ENCODE measurements at places on chromosomes 4 and X.

- no peak for DNase-seq
These were observed 76.7 kb downstream of the ABLIM2 start for GRCh38 chr4:8081621-8082516.

DNA sequence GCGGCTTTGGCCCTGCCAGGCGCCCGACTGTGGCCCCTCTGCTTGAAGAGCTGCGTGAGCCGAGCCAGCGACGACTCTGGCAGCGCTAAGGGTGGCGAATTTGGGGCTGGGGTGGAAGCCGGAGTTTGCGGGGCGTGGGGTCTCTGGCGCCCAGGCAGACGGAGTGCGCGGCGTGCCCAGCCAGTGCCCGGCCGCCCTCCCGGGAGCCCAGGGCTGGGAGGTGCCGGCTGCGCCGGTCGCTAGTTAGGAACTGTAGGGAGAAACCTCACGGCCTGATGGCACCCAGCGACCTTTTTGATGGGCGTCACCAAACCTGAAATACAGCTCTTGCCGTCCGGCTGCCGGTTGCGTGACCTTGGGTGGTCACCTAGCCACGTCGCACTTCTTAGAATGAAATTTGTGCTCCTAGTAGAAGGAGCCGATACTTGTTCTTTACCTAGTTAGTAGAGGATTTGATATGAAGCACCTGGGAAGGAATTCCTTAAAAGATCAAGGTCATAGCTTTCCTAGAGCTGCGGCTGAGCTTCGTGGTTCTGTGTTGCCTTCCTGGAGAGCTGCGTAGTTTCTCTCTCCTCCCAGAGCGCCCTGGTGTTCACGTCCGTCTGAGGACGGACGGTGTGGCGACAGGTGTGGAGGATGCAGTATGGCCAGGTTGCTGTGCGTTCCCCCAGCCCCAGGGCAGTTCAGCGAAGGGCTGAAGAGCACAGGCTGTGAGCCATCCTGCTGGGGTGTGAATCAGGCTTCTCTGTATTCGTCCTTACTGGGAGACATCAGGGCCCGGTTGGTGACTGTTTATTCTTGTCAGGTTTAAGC lies 680 bp downstream of the MAEA start:
- DNase-seq, result no peak

DNA sequence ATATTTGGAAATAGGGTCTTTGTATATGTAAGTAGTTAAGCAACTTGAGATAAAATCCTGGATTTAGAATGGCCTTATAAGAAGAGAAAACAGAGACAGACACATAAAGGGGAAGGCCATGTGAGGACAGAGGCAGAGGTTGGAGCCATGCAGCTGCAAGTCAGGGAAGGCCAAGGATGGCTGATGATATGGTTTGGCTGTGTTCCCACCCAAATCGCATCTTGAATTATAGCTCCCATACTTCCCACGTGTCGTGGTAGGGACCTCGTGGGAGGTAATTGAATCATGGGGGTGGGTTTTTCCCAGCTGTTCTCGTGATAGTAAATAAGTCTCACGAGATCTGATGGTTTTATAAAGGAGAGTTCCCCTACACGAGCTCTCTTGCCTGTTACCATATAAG lies 76.3 kb downstream of the STK32B start:
- no peak for DNase-seq

DNA sequence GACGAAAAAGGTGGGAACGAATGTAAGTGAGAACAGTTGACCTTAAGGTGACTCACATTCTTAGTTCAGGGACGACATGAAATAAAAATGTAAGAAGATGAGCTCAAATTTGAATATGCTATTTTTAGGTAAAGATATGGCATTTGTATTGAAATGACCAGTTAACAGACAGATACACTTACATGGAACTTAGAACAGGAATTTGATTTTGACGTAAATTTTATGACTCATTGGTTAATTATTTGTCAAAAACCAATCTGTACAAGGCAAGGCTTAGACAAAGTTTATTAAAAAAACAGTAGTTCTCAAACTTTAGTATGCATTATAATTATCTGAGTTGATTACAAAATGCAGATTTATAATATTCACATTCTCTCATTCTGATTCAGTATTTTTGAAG lies 469.4 kb downstream of the CFAP47 start:
- DNase-seq, result no peak

DNA sequence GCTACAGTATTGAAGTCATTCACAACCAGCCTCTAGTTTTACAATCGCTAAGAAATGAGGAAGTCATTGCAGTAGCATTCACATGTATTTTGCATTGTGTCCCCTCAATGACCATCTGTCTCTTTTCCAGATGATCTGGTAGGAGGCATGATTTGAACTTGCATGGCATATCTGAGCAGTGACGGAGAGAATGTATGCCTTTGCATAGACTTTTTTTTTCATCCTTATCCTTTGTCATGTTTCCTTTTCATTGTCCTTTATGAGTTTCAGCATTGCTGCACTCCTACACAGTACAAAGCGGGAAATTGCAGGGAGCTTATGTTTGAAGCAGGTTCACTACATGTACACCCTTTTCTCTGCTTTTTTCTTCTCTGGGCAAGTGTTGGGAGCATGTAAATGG lies 516.4 kb upstream of the GRIA3 start:
- DNase-seq, result no peak

- no peak for DNase-seq
These were observed 333.8 kb upstream of the PCDH7 start for GRCh38 chr4:30386266-30386895.

- DNase-seq, result no peak
These were observed 22.9 kb downstream of the PGAM4 start for GRCh38 chrX:77946571-77946970.

DNA sequence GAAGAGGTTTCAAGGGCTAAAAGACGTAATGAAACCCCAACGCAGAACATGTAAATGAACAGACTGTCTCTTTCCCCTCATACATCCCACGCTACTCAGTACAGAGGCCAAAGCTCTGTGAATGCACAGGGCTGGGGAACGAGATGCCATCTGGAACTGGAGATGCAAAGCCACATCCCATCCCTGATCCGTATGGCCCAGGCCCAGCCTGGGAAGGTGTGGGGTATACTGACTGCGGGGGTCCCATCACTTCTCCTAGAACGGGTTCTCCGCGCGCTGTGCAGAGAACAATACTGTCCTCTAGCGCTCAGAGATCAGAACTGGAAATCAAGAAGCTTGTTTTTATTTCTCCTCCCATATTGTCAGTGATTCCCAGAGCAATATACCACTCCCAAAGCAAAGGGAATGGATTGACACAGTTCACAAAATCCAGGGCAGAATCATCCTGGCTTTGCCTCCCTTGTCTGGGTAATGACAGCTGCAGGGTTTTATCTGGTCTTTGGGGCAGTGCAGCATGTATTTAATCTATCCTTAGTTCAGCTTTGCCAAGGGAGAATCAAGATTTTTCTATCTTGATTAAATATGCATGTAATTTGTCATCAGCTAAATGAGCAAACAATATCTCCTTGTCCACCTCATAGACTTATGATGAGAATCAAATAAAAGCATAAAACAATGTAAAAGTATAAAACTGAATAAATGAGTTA lies 47.3 kb upstream of the TLR3 start:
- DNase-seq, result no peak

GRCh38 chr4:145183023-145183422 lies 2.6 kb upstream of the OTUD4 start:
- no peak for DNase-seq

- no peak for DNase-seq
These were observed 158.7 kb downstream of the DCHS2 start for GRCh38 chr4:154332681-154333421.

DNA sequence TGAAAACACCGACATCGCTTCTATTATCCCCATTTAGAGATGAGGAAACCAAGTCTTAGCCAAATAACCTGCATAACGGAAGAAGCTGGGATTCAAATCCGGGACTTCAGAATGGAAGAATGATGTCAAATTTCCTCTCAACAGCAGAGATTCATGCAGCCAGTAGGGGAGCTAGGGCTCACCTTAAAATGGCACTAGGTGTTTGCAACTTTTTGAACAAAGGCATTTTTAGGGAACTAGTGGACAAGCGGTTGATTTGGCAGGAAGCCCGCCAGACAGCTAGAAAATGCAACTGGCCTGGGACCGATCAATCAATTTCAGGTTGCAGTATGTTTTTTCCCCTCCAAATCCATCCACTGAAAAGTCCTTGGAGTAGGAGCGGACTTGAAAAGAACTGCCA lies 224.2 kb downstream of the PTTG2 start:
- DNase-seq, result no peak

- DNase-seq, result no peak
These were observed 667.1 kb upstream of the BOD1L1 start for GRCh38 chr4:14294611-14295010.
